ENCODE measurements at places on chromosomes 13 and 19.

DNA sequence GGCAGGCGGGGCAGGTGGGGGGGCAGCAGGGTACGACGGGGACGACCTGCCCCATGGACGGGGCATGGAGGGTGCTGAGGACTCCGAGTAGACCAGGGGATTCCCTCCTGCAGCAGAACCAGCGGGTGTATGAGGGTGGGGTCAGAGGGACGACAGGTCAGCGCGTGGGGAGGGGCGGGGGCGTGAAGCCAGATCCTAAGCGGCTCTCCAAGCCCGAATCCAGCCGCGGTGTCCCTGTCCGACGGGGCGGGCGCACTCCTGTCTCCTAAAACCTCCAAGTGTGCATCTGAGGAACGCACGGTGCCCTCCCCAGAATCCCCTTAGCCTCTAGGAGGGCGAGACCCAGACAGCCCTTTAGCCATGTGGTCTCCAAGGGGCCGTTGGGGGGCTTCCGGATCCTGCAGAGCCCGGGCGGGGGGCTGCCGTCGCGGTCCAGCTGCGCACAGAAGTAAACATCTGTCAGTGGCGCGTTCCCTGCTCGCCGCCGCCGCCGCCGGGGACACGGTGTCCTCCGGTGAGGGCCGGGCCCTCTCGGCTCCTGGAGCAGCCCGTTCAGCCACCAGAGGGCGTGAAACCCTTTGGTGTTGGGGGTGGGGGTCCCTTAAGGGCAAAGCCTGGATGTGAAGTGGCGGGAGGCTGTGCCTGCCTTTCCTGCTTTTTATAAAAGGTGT, 730 bp downstream of the NRTN start:
- DNase-seq, result peak; percentile 85

DNA sequence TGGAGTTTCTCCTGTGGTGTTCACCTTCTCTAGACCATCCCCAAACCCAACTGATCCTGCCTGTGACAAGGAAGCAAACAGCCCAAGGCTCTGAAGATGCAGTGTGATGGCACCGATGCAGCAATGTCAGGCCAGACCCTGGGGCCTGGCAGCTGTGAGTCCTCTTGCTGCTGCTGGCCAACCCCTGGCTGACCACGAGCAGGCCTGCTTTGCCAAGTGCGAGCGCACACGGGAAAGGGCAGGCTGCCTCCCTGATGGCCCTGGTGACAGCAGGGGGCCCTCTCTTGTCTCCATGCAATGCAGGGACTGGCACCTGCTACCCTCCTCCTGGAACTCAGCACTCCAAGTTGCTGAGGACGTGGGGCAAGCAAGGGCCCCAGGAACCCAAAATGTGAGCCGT, 5.4 kb upstream of the VSTM2B start:
- peak; percentile 40 for DNase-seq

DNA sequence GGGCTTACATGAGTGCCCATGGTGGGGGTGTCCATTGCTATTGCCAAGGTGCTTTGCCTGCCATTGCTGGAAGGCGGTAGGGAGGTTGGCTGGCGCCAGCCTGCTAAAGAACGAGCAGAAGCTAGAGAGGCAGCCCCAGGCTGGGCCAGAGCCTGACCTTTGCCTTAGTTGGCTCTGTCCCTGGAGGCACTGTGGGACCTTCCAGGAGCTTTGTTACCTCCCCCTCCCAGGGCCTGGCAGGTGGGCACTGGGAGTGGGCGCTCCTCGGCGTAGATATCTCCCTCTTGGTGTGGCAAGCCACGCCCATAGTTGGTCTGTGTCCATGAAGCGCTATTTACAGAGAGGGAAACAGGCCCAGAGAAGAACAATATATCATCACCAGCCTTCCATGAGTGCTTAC, 2.3 kb upstream of the SLC25A42 start:
- DNase-seq, result no peak

GRCh38 chr13:75764251-75764925, 128.3 kb downstream of the LMO7 start:
- DNase-seq, result no peak

- no peak for DNase-seq
Measured at GRCh38 chr13:28464861-28465460, 30.0 kb downstream of the FLT1 start.

- no peak for DNase-seq
Measured at GRCh38 chr19:12237143-12237839, 57.4 kb downstream of the ZNF44 start.
